ENCODE measurements at places on chromosomes 7 and 10.
A peak's percentile ranks its signal among the peaks of the same experiment; 100 is the strongest.

GRCh38 chr10:96651998-96652431 lies 65.2 kb upstream of the TM9SF3 start:
- peak overlapping the region; percentile 78 for H3K4me3 ChIP-seq
- DNase-seq = peak; percentile 42

DNA sequence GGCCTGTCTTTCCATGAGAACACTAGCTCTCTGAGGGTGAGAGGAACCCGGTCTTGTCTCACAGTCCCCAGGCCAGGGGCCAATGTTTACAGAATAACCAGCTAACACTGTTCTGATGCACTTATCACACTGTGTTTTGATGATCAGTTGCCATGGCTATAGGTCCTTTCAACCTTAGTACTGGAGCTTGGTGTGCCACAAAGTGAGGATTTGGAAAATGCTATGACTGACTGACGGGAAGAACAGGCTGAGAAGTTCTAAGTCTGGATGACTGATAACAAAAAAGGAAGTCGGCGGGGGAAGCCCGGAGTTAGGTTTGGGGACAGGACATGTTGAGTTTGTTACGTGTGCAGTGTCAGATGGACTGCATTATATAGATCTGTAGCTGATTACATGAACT lies 141.8 kb downstream of the CTTNBP2 start:
- H3K27me3 ChIP-seq = peaks cover 4% of the 10 kb centered on the region
- no peak overlapping the region for H3K4me3 ChIP-seq
- DNase-seq = no peak
- no peaks in the 10 kb centered on the region for H3K36me3 ChIP-seq
- H3K27ac ChIP-seq = no peak overlapping the region
- no peaks in the 10 kb centered on the region for H3K4me1 ChIP-seq

- peaks cover 4% of the 10 kb centered on the region for H3K27me3 ChIP-seq
- no peak overlapping the region for H3K4me3 ChIP-seq
- no peak overlapping the region for H3K27ac ChIP-seq
- DNase-seq = no peak
Observed at GRCh38 chr10:124233546-124234138, 140.2 kb upstream of the CHST15 start.

DNA sequence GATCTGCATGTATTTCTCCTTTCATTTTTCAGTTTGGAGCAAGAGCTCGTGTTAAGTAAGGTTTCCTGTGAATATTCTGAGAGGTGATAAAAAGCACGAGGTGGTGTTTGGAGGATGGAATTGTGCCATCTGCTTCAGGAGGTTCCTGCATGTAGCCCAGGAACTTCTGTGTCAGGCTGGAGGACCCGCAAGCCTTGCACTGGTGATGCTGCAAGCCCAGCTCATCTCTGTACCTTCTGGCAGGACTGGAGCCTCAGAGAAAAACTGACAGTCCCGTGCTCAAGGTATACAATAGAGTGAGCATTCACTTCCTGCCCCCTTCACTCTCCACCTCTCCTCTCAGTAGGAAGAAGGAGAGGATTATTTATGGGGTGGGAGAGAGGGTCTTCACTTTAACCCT lies 240.7 kb upstream of the CCDC6 start:
- H3K4me1 ChIP-seq = no peaks in the 10 kb centered on the region
- DNase-seq = no peak
- no peaks in the 10 kb centered on the region for H3K27me3 ChIP-seq
- H3K4me3 ChIP-seq = no peak overlapping the region
- no peak overlapping the region for H3K27ac ChIP-seq
- peaks cover 13% of the 10 kb centered on the region for H3K36me3 ChIP-seq

DNA sequence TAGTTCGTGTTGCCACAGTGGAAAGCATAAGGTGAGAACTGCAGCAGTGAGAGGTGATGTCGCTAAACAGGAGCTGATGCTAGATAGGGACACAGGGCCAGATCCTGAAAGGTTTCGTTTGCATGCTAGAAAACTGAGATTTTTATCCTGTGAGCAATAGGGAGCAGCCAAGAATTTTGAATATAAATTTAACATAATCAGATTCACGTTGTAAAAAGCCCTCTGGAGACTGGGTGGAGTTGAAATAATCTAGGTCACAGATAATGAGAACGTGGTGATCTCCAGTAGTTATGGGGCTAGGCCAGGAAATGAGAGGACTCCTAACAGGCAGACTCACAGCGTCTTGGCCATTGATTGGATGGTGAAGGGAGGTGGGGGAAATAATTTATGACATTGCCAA lies 92.1 kb upstream of the IMMP2L start:
- no peak overlapping the region for H3K27ac ChIP-seq
- no peak overlapping the region for H3K4me3 ChIP-seq
- DNase-seq = no peak
- no peaks in the 10 kb centered on the region for H3K4me1 ChIP-seq
- H3K27me3 ChIP-seq = peaks cover 4% of the 10 kb centered on the region

DNA sequence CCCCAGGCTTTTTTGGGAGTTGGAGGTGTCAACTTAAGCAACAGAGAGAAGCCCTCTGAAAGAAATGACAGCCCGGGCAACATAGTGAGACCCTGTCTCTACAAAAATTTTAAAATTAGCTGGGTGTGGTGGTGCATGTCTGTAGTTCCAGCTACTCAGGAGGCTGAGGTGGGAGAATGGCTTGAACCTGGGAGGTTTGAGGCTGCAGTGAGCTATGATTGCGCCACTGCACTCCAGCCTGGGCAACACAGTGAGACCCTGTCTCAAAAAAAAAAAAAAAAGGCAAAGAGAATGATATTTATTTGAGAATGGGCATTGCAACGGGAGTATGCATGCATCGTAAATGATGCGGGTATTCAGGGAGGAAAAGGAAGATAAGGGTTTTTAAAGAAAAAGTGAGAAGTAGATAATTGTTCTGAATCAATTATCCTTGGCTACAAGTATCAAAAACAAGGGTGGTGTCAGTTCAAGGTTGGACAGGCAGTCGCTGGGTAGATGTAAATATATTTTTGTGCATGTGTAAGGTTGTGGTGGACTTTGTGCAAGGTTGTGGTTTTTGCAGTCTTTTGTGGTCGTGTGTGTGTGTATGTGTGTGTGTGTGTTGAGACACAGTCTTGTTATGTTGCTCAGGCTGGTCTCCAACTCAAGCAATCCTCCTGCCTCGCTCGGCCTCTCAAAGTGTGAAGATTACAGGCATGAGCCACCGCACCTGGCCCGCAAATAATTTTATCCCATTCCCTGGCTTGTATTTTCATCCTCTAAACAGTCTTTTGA lies 65.6 kb downstream of the COL26A1 start:
- H3K36me3 ChIP-seq = no peaks in the 10 kb centered on the region
- no peak for DNase-seq
- peak overlapping the region; percentile 23 for H3K27ac ChIP-seq
- peaks cover 9% of the 10 kb centered on the region for H3K4me1 ChIP-seq
- H3K4me3 ChIP-seq = no peak overlapping the region

GRCh38 chr7:113873554-113874151 lies 45.2 kb downstream of the PPP1R3A start:
- H3K4me3 ChIP-seq = no peak overlapping the region
- DNase-seq = no peak
- H3K36me3 ChIP-seq = no peaks in the 10 kb centered on the region
- no peaks in the 10 kb centered on the region for H3K27me3 ChIP-seq
- H3K27ac ChIP-seq = no peak overlapping the region

GRCh38 chr10:22784668-22785067 lies 70.3 kb upstream of the PIP4K2A start:
- H3K36me3 ChIP-seq = no peaks in the 10 kb centered on the region
- peaks cover under 1% of the 10 kb centered on the region for H3K4me1 ChIP-seq
- no peak for DNase-seq
- H3K27ac ChIP-seq = peak overlapping the region; percentile 14
- H3K4me3 ChIP-seq = no peak overlapping the region

Data from naive thymus-derived CD8-positive, alpha-beta T cell (primary cell).